ENCODE measurements at places on chromosomes 11 and 22. TPM values are rescaled to one million over a fixed set of nuclear protein-coding genes. Genes with fewer than 3 reads are reported as not detected.

THY1 gene
- 19.2 TPM for total RNA-seq

IFITM10 gene
- 45.6 TPM for total RNA-seq

LAYN gene
- total RNA-seq: 2.3 TPM

DERL3 gene
- total RNA-seq: 2.6 TPM

TRABD gene
- 29.2 TPM for total RNA-seq

GRCh38 chr11:66694732-66695207 lies 17.1 kb upstream of the RBM4B start:
- peak; percentile 97 for DNase-seq

GRCh38 chr11:7252683-7253213 lies 1.0 kb downstream of the SYT9 start:
- DNase-seq: no peak

DNA sequence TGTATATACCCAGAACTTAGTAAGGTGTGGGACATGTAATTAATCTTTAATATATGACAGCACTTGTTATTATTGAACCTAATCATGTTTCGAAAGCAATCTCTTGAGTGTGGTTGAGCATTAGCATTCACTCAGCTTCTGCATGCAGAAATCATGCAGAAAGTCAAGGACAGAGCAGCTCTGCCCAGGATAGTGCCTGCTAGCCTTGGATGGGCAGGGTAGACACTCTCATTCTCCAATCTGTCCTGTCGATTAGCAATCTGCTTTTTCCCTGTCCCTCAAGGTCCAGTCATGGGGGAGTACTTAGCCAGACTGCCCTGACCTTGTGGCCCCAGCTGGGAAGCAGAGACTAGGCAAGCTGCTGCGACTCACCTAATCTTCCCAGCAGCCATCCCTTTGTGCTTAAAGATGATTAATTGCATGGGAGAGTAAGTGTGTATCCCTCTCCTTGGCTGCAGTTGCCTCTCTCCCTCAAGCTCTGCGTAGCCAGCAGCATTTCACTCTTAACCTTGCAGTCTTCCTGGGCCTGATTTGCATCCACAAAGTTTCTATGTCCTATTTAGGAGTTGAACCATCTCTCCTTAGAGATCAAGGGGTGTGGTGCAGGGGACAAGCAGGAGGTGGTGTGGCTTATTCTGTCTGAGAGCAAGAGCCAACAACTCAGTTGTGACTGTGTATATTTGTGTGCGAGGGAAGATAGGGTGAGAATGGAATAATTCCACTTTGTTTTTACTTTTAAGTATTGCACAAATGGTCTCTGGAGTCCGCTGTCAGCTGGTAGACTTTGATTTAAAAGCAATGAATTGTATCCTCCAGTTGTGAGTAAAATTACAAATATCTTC lies 101.4 kb downstream of the FDX1 start:
- DNase-seq: peak; percentile 67

DNA sequence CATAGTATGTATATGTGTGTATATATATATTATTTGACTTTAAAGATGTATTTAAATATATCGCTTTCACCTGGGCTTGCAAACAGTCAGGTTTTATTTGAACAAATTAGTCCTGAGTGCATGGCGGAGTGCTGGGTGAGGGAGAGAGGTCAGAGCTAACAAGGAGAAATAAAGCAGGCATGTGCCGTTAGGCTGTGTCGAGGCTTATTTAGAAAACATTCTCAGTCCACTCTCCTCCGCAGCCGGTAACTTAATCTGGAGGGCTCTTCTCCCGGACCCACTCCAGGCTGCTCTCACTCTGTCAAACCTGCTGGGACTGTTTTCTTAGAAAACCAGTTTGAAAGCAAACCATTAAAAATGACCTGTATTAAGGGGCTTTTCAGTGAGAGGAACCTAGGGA lies 455.9 kb downstream of the MN1 start:
- no peak for DNase-seq

DNA sequence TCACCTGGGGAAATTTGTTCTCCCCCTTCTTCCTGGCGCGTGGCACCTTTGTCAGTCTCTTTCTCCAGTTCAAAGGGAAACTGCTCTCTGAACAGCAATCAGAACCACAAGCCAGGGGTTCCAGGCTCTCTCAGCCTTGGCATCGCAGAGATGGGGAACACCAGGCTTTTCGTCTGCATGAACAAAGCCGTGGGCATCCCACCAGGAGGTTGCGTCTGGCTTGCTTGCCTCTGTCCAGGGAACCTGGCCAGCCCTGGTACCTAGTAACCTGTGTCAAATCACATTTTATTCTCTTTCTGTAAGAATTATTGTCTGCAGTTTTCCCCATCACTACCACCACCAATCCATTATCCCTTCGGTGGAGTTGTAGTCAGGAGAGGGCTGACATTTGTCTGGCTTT lies 107.0 kb downstream of the WNT7B start:
- DNase-seq: no peak

DNA sequence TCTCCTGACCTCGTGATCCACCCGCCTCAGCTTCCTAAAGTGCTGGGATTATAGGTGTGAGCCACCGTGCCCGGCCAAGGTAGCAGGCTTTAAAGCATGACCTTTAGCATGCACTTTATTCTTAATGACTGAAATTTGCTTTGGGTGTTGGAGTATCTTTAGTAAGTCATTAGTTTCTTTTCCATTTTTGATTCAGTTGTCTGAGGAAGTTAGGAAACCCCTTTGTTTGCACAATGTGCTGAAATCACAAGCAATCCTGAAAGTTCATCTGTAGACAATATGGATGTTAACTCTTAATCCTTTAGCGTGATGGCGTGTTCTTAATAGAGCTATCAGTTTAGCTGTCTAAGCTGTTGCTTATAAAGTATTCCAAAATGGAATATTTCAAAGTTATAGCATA lies 16.8 kb downstream of the SDHD start:
- no peak for DNase-seq

GRCh38 chr22:45321827-45322226 lies 12.1 kb downstream of the FAM118A start:
- DNase-seq: no peak
